ENCODE measurements at places on chromosomes 1 and 21.

GRCh38 chr1:52976183-52977035, 49.3 kb downstream of the SCP2 start:
- DNase-seq = no peak

- DNase-seq = peak; percentile 66
Observed at GRCh38 chr1:201119206-201120197, 7.3 kb upstream of the CACNA1S start.

DNA sequence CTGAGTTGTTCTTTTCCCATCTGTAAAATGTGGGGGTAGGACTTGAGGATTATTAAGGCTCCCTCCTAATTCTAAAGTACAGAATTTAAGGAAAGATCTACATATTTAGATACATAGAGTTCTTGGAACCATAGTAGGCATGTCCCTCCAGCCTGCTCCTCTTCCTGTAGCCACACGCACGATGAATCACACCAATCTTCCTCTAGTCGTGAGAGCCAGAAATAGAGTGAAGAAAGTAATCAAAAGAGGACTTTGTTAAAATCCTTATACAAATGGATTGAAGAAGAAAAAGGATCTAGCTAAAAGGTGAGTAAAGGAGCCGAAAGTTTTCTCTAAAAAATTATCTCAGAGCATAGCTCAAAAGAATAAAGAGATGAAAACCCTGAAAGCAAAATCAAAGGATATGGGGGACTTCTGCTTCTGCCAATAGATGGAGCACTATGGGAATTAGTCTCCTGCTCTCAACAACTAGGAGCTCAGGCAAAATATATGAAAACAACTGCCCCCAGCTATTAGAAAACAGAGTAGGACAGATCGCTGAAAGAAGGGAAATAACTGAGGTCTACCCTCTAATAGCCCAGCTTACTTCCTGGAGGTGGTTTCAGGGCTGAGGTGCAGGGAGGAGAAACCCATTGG, 8.5 kb downstream of the C1orf141 start:
- DNase-seq = peak; percentile 24

GRCh38 chr1:199073166-199073565, 434.3 kb downstream of the PTPRC start:
- peak; percentile 37 for DNase-seq

DNA sequence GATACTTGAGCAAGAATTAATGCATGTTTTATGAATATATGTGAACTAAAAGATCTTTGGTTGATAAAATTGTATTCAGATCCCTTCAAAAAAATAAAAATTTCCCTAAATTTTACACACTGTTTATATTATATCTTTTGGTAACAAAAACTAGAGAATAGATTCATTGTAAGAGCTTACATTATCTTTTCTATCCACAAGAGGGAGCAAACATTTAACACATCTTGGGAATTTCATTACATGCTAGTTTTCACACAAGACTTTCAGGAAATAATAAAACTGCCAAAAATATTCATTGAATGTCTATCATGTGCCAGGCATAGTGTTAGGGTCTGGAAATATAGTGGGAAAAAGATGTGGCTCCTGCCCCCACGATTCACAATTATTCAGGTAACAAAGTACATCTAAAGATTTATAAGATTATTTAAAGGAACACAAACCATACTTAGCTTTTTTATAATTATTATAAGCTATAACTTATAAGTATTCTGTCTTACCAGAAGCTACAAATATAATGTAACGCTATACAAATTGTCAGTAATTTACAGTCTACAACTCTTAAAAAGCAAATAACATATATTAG, 30.6 kb downstream of the FAF1 start:
- DNase-seq = peak; percentile 69

DNA sequence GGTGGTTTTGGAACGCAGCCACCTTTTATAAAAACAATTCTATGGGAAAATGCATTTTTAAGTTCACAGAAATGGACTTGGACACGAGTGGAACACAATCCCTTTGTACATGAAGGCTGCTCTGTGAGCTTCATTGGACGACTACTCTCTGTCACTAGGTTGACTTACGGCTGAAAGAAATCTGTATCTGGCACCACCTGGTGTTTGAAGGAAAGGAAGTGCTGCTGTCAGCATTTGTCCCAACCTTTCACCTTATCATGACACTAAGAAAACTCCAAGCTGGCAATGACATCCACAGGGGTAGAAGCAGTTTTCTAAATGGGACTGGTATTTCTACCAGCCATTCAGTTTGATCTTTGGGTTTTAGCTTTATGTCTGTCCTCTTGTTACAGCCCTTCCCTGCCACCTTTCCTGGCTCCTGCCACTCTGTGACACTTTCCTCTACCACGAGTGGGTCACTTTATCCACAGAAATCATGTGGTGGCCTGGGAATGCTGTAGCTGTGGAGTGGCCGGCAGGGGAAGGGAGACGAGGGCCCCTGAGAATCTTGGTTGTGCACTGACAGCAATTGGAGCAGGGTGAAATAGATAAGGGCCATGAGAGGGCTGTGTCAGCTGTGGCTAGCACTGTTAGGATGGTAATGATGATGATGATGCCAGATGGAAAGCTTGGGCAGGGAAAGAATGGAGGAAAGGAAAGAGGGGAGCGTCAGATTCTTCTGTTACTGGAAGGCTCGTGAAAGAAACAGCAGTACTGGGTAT, 85.2 kb downstream of the TBX19 start:
- peak; percentile 5 for DNase-seq

- DNase-seq = no peak
Observed at GRCh38 chr1:81225789-81226602, 574.7 kb upstream of the ADGRL2 start.

- no peak for DNase-seq
Observed at GRCh38 chr1:226134170-226135058, 52.1 kb downstream of the ACBD3 start.

GRCh38 chr1:91374086-91374485, 30.6 kb downstream of the HFM1 start:
- no peak for DNase-seq
